ENCODE measurements at places on chromosomes 1 and 21.

- no peak for DNase-seq
Observed at GRCh38 chr1:201742955-201743805, 85.8 kb upstream of the IPO9 start.

DNA sequence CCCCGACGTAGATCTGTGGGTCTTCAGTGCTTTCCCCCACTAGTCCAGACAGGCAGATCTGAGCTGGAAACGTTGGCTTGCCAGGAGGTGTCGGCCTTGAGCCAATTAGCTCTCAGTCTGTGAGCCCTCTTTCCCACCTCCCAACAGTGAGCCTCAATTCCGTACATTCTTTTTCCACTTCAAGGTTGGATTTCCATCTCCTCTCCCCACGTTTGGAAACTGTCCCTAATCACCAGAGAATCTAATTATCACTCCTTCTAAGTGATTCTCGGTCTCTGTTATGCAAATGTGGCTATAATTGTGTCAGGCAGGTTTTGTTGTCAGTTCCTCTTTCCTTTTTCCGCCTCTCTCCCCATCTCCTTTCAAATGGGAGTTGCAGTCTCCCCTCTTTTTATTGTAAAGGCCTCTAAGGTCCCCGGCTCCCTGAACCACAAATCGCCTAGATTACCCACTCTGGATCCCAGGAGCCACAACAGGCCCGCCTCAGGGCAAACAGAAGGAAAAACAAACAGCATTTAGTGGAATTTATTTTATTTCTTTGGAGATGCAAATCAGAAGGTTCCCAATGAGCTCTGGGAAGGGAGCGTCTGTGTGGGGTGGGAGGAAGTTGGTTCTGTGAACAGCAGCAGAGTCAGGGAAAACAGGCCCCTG lies 29.4 kb upstream of the LRRN2 start:
- peak; percentile 39 for DNase-seq

DNA sequence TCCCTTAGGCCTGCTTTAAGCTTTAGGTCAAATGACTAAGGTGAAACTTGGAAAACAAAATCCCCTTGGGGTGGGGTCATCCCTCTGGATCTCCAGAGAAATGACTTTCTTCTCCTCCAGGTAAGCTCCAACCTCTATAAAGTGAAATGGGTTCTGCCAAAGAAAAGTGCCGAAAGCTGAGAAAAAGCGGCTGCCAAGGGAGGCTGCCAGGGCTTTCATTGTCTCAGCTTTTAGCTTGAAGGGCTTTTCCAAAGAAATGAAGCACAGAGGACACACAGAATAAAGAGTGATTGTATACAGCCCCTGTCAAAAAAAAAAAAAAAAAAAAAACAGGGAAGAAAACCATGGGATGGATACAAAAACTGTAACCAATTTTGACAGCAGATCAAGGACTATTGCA lies 126.9 kb downstream of the TGFBR3 start:
- DNase-seq = no peak

GRCh38 chr21:43854773-43855633 lies 10.0 kb upstream of the AGPAT3 start:
- DNase-seq = peak; percentile 71

- DNase-seq = no peak
Observed at GRCh38 chr1:21320410-21321108, 30.3 kb upstream of the ECE1 start.

GRCh38 chr21:34795175-34795547 lies 126.4 kb downstream of the CLIC6 start:
- DNase-seq = no peak

- DNase-seq = no peak
Observed at GRCh38 chr1:7893529-7894180, 40.8 kb upstream of the UTS2 start.

- no peak for DNase-seq
Observed at GRCh38 chr21:35150562-35151226, 101.6 kb upstream of the RUNX1 start.

- DNase-seq = no peak
Observed at GRCh38 chr1:170618421-170618820, 45.5 kb upstream of the PRRX1 start.

DNA sequence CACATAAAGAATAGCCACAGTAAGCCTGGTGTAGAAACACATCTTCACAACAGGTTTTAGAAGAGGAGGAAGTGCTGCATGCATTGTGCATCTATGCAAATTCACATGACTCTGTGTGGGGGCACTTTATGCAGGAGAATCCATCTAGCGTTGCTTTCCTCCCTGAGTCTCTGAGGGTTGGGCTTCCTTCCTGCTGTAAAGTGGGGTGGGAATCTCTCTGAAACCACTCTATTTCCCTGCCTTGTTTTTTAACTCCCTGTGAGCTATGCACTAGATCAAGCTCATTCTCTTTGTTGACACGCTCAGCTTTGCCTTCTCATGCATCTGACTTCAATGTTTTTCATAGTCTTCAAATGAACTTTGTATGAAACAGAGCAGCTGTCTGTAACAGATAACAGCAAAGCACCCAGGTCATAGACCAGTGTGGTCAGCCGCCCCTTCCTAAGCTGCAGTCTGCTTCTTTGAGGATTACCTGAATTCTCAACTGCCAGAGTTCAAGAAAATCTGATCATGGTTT lies 102.7 kb upstream of the DPH5 start:
- DNase-seq = no peak

DNA sequence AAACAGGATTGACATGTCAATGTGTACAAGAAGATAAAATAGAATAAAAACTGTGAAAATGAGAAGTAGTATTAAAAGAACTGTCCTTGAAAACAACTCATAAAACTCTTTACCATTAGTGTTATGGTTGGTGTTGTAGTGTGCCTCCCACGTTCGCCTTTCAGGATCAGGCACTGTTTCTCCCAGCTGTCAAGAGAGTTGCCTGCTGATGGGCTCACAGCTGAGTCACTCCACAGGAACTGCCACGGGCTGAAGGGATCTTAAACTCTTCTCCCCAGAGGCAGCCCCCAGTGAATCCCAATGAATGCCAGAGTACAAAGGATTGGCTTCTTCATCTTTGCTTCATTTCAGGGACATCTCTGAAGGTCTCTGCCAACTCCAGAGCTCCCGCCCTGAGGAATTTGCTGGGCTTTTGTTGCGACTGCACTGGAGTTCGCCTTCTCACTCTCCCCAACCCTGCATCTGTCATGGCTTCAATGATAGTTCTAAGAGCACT lies 119.6 kb downstream of the ADGRL2 start:
- DNase-seq = no peak

- no peak for DNase-seq
Observed at GRCh38 chr1:202569393-202570322, 140.6 kb downstream of the SYT2 start.

GRCh38 chr1:161073474-161074121 lies 3.9 kb upstream of the ARHGAP30 start:
- no peak for DNase-seq

DNA sequence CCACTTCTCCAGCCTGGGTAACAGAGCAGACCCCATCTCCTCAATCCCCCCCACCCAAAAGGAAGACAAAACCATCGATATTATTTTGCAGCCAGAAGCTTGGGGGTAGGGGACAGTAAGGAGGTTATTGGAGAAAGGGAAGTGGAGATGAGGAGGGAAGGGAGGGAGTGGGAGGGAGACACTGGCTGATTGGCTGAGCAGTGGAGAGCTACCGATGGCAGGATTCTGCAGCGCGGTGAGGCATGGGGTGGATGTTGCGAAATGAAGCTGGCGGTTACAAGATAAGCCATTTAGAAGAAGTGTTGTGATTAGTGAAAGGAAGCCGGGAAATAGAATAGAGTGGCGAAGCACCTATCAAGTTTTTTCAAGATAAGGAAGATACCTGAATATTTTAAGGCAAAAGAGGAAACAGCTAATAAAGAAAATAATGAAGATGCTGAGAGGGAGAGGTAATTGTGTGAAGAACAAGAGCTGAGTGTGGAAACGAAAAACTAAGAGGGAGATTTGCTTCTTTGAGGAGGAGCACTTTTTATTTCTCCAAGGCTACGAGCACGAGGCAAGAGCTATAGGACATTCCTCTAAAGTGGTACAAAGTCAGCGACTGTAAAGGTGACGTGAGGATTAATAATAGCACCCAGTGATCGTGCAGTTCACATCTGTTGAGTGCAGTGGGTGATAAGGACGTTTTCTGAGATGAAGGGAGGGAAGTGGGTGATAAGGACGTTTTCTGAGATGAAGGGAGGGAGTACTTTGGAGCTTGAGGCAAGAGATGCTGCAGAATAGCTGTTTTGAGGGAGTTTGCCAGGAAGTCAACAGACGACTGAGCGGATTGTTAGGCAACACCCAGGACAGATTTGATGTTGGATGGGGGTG lies 103.2 kb upstream of the KIF26B start:
- DNase-seq = no peak

DNA sequence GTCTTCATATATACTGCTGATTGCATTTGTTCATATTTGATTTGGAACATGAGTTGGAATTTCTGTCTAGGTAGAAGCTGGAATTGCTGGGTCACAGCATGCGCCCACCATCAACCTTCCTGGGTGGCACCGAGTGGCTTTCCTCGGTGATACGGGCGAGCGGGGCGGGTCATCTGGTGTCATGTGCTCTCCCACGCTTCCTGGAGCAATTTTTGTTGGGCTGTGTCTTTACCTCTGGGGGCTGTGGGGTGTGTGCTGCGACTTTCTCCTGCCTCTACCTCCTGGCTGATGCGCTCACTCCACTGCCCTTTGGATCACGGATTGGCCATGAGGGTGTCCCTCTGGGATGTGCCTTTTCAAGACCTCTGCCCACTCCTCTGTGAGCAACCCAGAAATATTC lies 108.7 kb upstream of the COL6A1 start:
- DNase-seq = no peak

DNA sequence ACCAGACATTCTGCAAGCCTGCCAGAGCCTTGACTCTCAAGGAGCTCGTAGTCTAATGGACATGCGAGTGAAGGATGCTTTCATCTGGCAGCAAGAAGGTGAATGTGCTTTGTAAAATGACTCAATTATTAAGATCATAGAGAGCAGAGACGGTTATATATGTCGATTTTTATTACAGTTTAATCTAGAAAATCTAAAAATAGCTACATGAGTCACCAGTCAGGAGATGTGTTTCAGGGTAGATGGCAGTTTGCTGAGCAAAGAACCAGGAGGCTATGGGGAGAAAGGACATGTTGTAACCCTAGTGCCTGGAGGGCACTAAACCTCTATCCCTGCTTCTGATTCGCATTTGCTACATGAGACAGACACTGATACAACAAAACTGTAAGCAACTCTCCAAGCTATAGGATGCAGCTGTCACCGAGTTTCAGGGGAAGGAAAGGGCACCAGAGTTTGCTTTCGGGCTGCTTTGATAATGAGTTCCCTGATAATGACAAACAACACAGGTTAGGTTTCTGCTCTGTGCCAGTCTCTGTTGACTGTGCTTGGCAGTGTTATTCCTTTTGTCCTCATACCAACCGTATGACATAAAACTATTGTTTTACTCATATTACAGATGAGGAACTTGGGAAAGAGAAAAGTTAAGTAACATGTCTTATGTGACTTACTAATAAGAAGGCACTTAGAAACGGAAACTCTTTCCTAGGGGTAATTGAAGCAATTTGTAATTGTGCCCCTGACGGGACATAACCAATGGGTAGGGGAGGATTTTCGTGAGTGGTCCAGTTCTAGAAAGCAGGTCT lies 43.2 kb downstream of the C1orf198 start:
- no peak for DNase-seq

DNA sequence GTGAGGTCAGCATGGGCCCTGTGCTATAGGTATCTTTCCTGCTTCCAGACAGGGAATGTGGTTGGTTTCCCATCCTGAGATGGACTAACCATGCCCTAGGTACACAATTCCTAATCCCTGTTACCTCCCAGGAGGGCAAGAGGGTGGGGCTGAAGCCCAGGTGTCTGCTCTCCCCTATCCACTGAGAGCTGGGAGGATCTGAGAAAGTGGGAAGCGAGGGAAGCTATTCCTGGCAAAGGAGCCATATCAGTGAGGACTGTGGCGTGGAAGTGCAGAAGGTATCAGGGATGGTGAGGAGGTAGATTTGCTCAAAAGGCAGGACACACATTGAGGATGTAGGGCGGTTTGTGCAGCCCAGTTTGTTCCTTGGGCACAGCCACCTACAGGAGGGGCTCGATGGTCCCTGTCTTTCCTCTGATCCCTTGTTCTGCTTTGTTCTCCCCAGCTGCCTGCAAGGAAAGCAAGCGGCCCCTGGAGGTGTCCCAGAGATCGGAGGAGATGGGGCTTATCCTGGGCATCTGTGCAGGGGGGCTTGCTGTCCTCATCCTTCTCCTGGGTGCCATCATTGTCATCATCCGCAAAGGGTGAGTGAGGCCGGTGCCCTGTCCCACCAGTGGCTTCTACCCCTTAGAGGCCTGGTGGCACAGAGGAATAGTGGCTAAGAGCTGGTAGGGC lies 48.1 kb downstream of the PTPRU start:
- no peak for DNase-seq

DNA sequence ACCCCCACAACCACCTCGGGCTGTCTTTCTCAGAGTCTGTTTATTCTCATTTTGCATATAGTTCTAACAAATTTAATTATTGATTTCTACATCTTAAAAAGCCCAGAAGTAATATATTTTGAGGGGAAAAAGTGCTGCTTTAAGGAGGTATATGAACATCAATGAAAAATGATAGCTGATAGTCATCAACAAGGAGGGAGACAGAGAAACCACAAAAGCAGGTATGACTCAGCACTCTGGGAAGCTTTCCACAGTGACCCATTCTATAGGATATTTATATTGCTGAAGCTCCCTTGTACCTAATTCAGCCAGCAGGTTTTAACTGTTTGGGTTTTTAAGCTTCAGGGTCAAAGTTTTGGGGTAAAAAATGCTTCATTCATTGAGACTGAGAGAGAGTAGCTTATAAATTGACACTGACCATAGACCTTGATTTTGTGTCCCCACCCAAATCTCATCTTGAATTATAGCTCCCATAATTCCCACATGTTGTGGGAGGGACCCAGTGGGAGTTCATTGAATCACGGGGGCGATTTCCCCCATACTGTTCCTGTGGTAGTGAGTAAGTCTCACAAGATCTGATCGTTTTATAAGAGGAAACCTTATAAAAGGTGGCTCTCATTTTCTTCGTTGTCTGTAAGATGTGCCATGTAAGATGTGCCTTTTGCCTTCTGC lies 27.4 kb downstream of the VANGL1 start:
- no peak for DNase-seq

- no peak for DNase-seq
Observed at GRCh38 chr1:234874291-234875288, 254.0 kb downstream of the TOMM20 start.
